ENCODE measurements at places on chromosomes 1 and 21. TPM values are rescaled to one million over a fixed set of nuclear protein-coding genes. Genes with fewer than 3 reads are reported as not detected.

DNA sequence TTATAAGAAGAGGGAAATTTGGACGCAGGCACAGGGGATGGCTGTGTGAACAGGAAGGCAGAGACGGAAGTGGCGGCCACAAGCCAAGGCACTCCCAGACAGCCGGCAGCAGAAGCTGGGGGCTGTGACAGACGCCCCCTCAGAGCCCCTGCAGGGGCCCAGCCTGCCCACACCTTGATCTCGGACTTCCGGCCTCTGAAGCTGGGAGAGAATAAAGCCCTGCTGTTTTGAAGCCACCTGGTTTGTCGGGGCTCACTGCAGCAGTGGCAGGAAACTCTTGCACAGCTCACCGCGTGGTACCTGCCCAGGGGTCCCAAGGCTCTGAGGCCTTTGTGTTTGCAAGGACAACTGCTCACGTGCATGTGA lies 13.7 kb downstream of the MEGF6 start:
- H3K27ac ChIP-seq: no peak overlapping the region
- no peaks in the 10 kb centered on the region for H3K36me3 ChIP-seq
- DNase-seq: no peak
- H3K4me1 ChIP-seq: peaks cover 23% of the 10 kb centered on the region
- H3K4me3 ChIP-seq: no peak overlapping the region
- no peaks in the 10 kb centered on the region for H3K27me3 ChIP-seq

DNA sequence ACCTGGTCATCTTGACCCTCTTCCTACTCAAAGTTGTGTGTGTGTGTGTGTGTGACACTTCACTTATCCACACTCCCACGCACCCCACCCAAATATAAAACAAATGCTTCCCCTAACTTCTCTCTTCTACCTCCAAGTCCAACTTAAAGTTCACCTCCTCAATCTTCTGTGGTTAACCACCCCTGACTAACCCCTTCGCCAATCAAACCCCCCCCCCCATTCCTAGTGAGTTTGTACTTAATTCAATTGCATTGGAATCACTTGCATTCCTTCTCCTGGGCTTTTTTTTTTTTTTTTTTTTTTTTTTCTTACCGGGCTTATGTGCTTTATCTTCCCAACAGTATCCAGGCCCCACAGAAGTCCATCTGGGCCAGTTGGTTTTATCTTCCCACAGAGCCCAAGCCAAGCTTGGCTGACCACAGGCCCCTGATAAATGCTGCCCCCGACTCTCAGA lies 78.4 kb downstream of the CD58 start:
- H3K27ac ChIP-seq: no peak overlapping the region
- H3K4me1 ChIP-seq: peaks cover 27% of the 10 kb centered on the region
- no peak for DNase-seq
- no peaks in the 10 kb centered on the region for H3K27me3 ChIP-seq
- H3K4me3 ChIP-seq: no peak overlapping the region

DNA sequence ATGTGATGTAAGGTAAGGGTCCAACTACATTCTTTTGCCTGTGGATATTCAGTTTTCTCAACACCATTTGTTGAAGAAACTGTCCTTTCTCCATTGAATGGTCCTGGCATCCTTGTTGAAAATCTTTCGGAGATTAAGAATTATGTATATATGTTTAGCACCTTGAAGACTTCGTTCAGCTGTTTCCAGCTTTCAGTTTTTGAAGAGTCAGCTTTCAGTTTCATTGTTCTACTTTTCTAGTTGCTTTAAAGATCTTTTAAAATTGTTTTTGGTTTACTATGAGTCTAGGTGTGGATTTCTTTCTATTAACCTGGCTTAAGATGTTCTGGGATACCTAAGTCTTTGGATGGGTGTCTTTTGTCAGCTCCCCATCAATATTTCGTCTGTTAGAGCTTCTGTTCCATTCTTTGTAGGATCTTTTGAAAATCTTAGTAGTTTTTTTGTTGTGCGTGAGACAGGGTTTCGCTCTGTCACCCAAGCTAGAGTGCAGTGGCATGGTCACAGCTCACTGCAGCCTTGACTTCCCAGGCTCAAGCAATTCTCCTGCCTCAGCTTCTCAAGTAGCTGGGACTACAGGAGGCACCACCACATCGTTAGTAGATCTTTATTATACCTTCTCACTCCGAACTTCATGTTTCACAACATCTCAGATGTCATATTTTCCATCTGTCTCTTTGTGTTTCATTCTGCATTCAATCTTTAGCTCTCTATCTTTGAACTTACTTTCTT lies 353.5 kb upstream of the B3GALT2 start:
- DNase-seq: no peak
- no peaks in the 10 kb centered on the region for H3K4me1 ChIP-seq
- H3K27me3 ChIP-seq: no peaks in the 10 kb centered on the region

DNA sequence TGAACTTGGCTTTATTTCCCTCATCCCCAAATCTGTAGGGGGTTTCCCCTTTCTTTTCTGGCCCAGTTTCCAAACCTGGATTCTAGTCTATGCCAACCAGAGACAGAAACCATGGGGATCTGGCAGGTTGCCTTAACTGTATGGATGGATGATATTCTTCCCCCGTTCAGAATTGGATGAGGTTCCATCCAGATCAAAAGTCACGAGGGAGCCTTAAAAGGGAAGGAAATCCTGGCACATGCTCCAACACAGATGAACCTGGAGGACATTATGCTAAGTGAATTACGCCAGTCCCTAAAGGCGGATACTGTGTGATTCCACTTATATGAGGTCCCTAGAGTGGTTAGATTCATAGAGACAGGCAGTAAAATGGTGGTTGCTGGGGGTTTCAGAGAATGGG lies 124.4 kb downstream of the HUNK start:
- DNase-seq: no peak
- H3K36me3 ChIP-seq: no peaks in the 10 kb centered on the region
- H3K27me3 ChIP-seq: no peaks in the 10 kb centered on the region

- H3K4me1 ChIP-seq: no peaks in the 10 kb centered on the region
- DNase-seq: no peak
- no peaks in the 10 kb centered on the region for H3K27me3 ChIP-seq
- no peak overlapping the region for H3K4me3 ChIP-seq
- H3K27ac ChIP-seq: no peak overlapping the region
Observed at GRCh38 chr21:36254106-36254941, 65.7 kb upstream of the MORC3 start.

DNA sequence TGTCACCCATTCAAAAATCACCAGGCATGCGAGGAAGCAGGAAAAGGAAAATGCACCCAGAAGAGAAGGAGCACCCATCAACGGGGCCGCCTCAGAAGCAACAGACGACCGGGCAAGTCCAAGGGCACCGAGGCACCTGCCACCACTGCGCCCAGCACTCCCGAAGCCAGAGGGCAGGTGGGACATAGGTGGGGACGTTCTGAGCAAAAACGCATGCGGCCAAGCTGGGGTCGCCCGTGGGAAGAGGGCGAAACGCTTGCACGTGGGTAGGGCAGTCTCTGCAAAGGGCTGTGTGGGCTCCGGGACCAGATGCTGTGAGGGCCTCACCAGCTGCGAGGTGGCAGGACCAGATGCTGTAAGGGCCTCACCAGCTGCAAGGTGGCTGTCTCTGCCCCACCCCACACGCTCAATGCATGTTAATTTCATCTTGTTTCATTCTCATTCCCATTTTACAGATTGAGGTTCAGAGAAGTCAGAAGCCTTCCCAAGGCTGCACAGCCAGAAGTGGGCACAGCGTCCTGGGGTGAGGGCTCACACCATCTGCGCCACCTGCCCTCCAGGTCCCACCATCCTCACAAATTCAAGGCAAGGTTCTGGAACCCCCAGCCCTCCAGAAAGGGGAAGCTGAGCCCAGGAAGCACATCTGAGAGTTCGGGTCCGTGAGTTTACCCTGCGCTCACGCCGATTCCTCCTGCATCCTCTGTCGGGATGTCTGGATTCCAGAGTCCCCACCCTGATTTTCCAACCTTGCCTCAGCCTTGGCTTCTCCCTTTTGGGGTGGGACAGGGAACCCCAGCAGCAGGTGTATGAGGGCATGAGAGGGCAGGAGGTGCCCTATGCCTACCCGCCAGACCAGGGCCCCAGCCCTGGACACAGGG lies 8.2 kb upstream of the SAMD11 start:
- peaks cover 9% of the 10 kb centered on the region for H3K27me3 ChIP-seq
- no peak overlapping the region for H3K4me3 ChIP-seq
- H3K36me3 ChIP-seq: no peaks in the 10 kb centered on the region
- peak; percentile 5 for DNase-seq

- peaks cover 3% of the 10 kb centered on the region for H3K4me1 ChIP-seq
- no peak overlapping the region for H3K27ac ChIP-seq
- H3K4me3 ChIP-seq: no peak overlapping the region
- DNase-seq: no peak
Observed at GRCh38 chr1:82227306-82228095, 426.8 kb downstream of the ADGRL2 start.

GRCh38 chr1:171424494-171424893 lies 60.8 kb upstream of the PRRC2C start:
- DNase-seq: no peak
- H3K27ac ChIP-seq: no peak overlapping the region
- H3K36me3 ChIP-seq: no peaks in the 10 kb centered on the region
- no peaks in the 10 kb centered on the region for H3K27me3 ChIP-seq
- no peak overlapping the region for H3K4me3 ChIP-seq

DNA sequence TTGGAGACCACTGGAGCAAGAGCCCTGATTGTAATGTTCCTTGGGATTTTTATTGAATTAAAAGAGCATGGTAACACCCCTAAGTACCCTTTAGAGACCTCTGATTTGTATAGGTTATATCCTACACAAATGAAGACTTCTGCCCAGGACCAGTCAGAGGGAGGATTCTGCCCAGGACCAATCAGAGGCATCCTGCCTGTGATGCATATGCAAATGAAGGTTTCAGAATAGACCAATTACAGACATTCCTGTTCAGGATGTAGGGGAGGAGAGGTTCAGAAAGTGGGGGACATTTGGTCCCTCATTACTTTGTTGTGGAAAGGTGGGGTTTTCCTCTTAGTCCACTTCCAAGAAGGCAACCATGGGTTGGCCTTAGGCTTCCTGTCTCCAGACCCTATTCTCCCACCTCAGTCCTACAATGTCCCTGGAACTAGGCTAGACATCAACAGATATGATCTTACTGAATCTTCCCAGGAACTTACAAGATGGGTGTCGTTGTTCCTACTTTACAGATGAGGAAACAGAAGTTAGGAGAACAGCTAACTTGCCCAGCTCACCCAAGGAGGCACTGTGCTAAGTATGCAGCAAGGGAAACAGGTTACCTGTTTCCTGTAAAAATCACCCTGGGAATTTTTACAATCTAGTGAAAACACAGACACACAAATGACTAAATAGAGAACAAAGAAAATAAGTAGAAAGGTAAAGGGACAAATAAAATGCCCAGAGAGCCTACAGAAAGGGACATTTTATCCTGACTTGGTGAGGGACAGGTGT lies 36.8 kb upstream of the SFPQ start:
- DNase-seq: no peak
- no peaks in the 10 kb centered on the region for H3K36me3 ChIP-seq
- H3K27me3 ChIP-seq: no peaks in the 10 kb centered on the region
- no peak overlapping the region for H3K27ac ChIP-seq

GRCh38 chr1:156618853-156619581 lies at the start of gene HAPLN2:
Gene HAPLN2 (plus strand): TSS chr1:156619415. CDS start chr1:156623491, 4,076 bp downstream.
- H3K27me3 ChIP-seq: peaks cover 5% of the 10 kb centered on the region
- H3K4me3 ChIP-seq: no peak within 1 kb of the TSS
- DNase-seq: no peak
- H3K27ac ChIP-seq: no peak within 1 kb of the TSS
- peaks cover 13% of the 10 kb centered on the region for H3K4me1 ChIP-seq

GRCh38 chr1:22508329-22508728 lies 55.0 kb upstream of the EPHA8 start:
- no peak overlapping the region for H3K27ac ChIP-seq
- H3K36me3 ChIP-seq: peaks cover 64% of the 10 kb centered on the region
- H3K4me3 ChIP-seq: no peak overlapping the region
- no peak for DNase-seq
- no peaks in the 10 kb centered on the region for H3K27me3 ChIP-seq

DNA sequence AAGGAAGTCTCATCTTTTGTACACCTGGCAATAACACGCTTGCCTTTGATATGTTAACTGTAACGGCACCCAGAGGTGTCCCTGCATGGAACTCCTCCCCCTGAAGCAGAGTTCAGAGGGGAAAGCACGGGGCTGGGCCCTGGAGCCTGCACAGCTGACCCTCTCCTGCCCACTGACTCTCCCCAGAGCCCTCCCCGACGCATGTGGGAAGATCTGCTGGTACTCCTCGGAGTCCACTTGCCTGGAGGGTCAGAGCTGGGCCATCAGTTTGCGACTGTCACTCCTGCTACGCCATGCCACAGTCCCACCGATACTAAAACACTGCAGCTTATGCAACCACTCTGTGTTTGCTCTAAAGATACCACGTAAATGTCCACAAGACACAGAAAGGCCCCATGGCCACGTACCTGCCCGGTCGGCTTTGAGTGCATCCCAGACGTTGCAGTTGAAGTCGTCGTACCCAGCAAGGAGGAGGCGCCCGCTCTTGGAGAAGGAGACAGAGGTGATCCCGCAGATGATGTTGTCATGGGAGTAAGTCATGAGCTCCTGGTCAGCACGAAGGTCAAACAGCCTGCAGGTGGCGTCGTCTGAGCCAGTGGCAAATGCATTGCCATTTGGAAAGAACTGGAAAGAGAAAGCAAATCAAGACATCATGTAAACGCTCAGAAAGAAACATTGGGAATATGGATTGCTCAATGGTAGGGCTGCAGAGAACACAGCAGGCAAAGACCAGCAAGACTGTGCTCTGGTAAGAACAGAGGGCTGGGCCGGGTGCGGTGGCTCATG lies 10.6 kb upstream of the NADK start:
- H3K27me3 ChIP-seq: no peaks in the 10 kb centered on the region
- H3K4me3 ChIP-seq: no peak overlapping the region
- H3K36me3 ChIP-seq: peaks cover 52% of the 10 kb centered on the region
- DNase-seq: no peak
- H3K4me1 ChIP-seq: peaks cover 12% of the 10 kb centered on the region
- peak overlapping the region; percentile 67 for H3K27ac ChIP-seq

- peak overlapping the region; percentile 38 for H3K4me3 ChIP-seq
- no peak for DNase-seq
- H3K27me3 ChIP-seq: no peaks in the 10 kb centered on the region
- peaks cover 9% of the 10 kb centered on the region for H3K36me3 ChIP-seq
- peak overlapping the region; percentile 36 for H3K27ac ChIP-seq
Observed at GRCh38 chr1:88984569-88984968, 7.9 kb downstream of the KYAT3 start.

- no peaks in the 10 kb centered on the region for H3K36me3 ChIP-seq
- H3K27ac ChIP-seq: no peak overlapping the region
- no peak overlapping the region for H3K4me3 ChIP-seq
- H3K4me1 ChIP-seq: peaks cover 61% of the 10 kb centered on the region
- H3K27me3 ChIP-seq: no peaks in the 10 kb centered on the region
Observed at GRCh38 chr21:25938658-25939395, 204.1 kb downstream of the GABPA start.

- DNase-seq: no peak
- H3K4me3 ChIP-seq: no peak overlapping the region
- H3K4me1 ChIP-seq: peaks cover 38% of the 10 kb centered on the region
- no peaks in the 10 kb centered on the region for H3K27me3 ChIP-seq
- no peak overlapping the region for H3K27ac ChIP-seq
Observed at GRCh38 chr1:89637496-89637895, 4.6 kb downstream of the LRRC8C start.

- no peaks in the 10 kb centered on the region for H3K4me1 ChIP-seq
- no peak overlapping the region for H3K4me3 ChIP-seq
- DNase-seq: no peak
- H3K36me3 ChIP-seq: peaks cover 71% of the 10 kb centered on the region
- no peaks in the 10 kb centered on the region for H3K27me3 ChIP-seq
- H3K27ac ChIP-seq: no peak overlapping the region
Observed at GRCh38 chr1:200992382-200993048, 31.0 kb downstream of the KIF21B start.

The PHF13 gene
- total RNA-seq: 8.7 TPM

The AMIGO1 gene
- total RNA-seq: 16.6 TPM

The CHIA gene
- not detected for total RNA-seq

The SLC44A5 gene
- total RNA-seq: 0.34 TPM

The GNAT2 gene
- not detected for total RNA-seq

The KLHDC7A gene
- not detected for total RNA-seq

The AQP10 gene
- total RNA-seq: 0.70 TPM

The FCGR1A gene
- total RNA-seq: 1.6 TPM

The GPR61 gene
- 0.24 TPM for total RNA-seq

The SPRR2A gene
- not detected for total RNA-seq

The CAPZB gene
- total RNA-seq: 300 TPM

Measured in heart right ventricle (tissue), 16 donors.